ENCODE measurements at places on chromosomes 2 and 18. TPM values are rescaled to one million over a fixed set of nuclear protein-coding genes. Genes with fewer than 3 reads are reported as not detected.

DNA sequence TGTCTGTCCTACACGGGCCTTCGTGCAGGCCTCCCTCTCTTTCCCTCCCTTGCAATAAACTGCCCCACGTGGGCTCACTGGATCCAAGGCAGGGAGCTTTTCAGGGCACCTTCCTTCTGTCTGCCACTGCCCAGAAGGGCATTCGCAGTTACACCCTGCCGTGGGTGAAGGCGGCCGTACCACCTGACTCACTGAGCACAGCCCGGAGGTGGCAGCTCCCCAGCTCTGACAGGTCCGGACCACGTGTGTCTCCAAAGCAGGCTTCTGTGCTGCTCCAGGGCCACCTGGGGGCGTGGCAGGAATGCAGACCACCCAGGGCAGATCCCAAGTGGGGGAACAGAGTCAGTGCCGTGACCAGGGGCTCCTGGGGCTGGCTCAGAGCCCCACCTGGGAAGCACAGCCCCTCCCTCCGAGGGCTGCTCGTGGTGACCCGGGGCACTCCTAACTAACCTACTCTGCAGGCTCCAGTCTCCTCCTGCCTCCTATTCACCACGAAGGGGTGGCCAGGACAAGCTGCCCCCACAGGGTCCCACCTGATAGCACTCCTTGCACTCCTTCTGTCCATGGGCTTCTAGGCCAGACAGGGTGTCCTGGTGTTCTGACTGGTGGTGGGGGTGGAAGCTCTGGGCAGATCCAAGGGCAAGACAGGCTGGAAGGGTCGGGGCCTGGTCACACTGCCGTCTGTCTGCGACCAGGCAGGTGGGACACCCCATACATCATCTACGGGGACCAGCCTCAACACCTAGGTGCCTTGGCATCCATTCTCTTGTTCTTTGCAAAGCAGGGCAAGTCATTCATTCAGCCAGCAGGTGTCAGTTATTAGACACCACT, 9.7 kb downstream of the SNED1 start:
- DNase-seq = no peak

DNA sequence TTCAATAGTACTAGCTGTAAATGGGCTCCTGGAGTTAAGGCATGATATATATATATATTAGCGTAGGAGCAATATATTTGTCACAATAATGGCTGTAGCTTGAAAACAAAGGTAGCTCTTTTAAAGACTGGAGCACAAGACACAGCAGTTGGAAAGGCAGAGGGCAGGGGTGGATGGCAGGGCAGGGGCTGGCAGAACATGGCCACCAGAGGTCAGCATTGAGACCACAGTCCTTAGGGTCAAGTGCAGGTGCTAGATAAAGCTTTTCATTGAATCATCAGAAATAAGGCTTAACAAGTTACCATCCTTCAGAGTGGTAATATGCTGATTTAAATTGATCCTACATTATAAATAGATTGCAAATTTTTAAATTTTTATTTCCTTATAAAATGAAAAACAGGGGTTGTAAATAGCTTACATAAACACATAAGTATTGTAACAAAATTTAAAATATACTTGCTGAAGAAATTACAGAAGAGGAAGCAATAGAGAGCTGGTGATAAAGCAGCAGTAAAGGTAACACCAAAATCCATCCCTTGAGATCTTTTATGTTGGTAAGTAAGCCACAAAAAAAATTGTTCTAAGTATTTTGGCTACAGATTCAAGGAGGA, 161.2 kb upstream of the PIEZO2 start:
- DNase-seq = peak; percentile 65

DNA sequence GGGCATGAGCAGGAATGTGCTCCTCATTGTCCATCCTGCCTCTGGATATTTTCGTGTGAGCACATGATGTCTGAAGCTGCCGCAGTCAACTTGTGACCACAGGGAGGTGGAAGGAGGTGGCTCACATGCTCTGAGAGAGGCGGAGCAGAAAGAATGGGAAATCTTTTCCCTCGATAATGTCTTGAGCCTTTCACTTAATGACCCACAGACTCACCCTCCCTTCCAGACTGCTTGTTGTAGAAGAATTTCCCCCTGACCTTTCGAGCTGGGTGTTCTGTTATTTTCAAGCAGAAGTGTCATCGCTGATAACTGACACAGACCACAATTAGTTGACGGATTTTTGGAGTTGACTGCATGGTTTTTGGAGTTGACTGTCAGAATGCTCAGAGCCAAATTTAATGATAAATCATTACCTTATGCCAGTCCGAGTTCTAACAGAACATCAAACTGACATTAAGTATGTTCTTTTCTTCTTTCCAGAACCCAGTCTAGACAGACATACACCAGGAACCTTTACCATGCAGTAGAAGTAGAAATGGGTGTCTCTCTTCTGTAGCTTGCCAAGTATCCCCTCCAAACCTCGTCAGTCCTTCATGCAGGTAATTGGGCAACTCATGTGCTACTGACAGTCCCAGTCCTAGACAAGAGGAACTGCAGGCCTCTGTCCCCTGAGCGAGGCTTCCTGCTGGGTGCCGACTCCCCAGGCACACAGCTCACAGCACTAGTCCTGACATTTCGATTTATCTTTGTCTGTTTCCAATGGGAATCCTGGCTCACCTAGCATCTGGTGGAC, 29.4 kb upstream of the RTTN start:
- DNase-seq = peak; percentile 80

DNA sequence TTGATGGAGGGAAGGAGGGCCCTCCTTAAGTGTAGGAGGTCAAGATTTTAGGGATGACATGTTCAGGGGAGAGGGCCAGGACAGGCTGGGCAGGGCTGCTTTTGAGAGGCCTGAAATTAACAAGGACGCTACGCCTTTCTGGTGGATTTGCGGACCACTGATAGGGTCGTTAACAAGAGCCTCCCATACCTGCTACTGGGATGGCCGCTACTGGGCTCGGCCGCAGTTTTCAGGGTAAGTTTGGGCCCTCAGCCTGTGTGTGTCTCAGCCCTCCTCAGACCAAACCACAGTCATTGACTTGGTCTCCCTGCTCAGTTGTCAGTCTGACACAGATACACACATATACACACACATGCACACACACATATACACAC, 180.9 kb downstream of the SMAD2 start:
- no peak for DNase-seq

SULT1C4 gene
- not detected for total RNA-seq

SCN9A gene
- total RNA-seq = 0.86 TPM

Data from M059J (cell line).